Activated T-cell treated with anti-CD3 and anti-CD28 coated beads, Interleukin-2, amount 50 U/mL, for 72 hours (primary cell): ENCODE measurements at places on chromosomes 7 and 10. TPM values are rescaled to one million over a fixed set of nuclear protein-coding genes. Genes with fewer than 3 reads are reported as not detected.

FLNC gene
- 0.02 TPM for total RNA-seq

OPALIN gene
- total RNA-seq: not detected

TMEM130 gene
- 0.35 TPM for total RNA-seq

ADRB1 gene
- not detected for total RNA-seq

SFRP4 gene
- not detected for total RNA-seq

DNA sequence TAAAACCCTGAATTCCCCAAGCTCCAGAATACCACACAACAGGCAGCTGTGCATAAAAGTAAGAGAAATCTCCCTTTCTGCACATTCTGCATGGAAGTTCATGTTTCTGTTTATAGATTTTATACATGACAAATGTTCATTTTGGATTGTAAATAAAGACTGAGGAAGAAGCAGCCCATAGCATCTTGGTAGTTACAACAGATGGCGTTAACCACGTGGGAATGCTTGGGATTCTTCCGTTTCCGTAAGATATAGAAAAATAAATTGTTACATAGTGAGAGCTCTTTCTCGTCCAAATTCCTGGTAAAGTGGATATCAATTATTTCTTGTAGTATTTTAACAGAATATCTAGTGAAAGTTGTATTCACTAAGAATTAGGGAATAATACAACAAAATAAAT lies 1016.5 kb downstream of the GRM8 start:
- H3K27me3 ChIP-seq: no peaks in the 10 kb centered on the region
- no peak overlapping the region for H3K4me3 ChIP-seq
- no peak for DNase-seq
- no peak overlapping the region for H3K27ac ChIP-seq

GRCh38 chr10:120286280-120286679 lies 170.7 kb upstream of the PLPP4 start:
- H3K4me3 ChIP-seq: no peak overlapping the region
- no peaks in the 10 kb centered on the region for H3K36me3 ChIP-seq
- no peak overlapping the region for H3K27ac ChIP-seq
- H3K27me3 ChIP-seq: peaks cover 12% of the 10 kb centered on the region
- no peak for DNase-seq

DNA sequence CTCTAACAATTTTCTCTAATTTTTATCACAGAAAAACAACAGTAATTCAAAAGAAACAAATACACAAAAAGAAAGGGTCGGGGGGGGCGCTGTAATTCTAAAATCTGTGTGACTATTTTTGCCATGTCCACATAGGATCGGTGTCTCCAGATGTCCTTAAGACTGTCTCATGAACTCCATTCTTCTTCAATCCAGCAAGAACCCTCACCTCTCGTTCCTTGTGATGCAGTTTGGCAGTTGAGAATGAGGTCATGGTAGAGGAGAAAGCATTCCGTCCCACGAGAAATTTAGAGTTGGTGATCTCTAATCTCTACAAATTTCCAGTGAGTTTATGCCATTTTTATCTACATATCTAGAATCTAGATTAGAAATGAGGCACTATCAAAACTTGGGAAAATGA lies 394.7 kb downstream of the TFEC start:
- no peaks in the 10 kb centered on the region for H3K4me1 ChIP-seq
- no peak overlapping the region for H3K27ac ChIP-seq
- H3K36me3 ChIP-seq: no peaks in the 10 kb centered on the region
- DNase-seq: no peak

- no peak for DNase-seq
- no peak overlapping the region for H3K4me3 ChIP-seq
- H3K36me3 ChIP-seq: no peaks in the 10 kb centered on the region
- H3K27me3 ChIP-seq: no peaks in the 10 kb centered on the region
- H3K27ac ChIP-seq: no peak overlapping the region
Observed at GRCh38 chr7:144730224-144730623, 105.6 kb downstream of the TPK1 start.

DNA sequence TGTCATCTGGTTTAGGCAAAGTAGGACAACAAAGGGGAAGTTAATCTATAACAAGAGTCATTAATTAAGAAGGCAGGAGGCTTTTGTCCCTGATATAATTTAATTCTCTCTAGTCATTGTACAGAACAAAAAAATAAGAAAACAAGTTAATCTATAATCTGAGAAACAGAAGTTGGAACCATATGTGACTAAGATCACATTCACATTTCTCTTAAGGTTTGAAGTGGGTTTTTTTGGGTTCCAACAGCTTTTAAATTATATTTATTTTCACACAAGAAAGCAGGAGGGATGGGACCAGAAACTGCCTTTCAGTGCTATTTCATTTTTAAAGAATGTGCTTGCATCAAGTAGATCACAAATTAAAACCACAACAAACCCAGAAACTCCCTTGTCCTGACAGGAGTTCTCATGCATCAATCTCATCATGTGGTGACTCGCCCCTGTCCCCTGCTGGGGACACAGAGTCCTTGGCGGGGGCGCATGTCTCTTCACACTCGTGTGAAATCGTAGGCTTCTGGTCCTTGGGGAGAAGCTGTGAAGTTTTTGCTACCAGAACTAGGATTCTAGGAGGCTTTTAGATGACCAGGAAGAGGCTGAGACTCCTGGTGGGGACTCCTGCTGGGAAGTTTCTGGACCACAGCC lies 10.1 kb upstream of the OPN4 start:
- no peak overlapping the region for H3K4me3 ChIP-seq
- H3K4me1 ChIP-seq: peaks cover 13% of the 10 kb centered on the region
- H3K27me3 ChIP-seq: peaks cover 24% of the 10 kb centered on the region

GRCh38 chr10:103709341-103709920 lies 145.9 kb downstream of the SH3PXD2A start:
- H3K4me1 ChIP-seq: no peaks in the 10 kb centered on the region
- H3K36me3 ChIP-seq: no peaks in the 10 kb centered on the region
- H3K4me3 ChIP-seq: no peak overlapping the region

DNA sequence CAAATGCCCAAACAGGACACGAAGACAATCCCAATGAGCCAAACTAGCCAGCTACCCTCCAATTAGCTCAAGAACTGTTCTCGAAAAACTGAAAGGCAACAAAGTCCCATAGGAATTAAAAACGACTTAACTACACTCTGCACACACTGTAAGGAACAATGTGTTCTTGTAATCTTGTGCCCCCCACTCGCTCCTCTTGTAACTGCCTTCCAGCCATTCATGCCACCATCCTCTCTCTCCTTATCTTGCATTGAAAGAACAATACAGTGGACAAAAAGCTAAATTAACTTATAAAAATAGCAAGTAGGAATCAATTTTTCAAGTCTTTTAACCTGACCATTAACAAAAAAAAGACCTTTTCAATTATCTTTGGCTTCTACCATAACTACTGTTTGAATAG lies 2.9 kb downstream of the CYTH3 start:
- DNase-seq: no peak
- H3K27me3 ChIP-seq: peaks cover 69% of the 10 kb centered on the region
- no peaks in the 10 kb centered on the region for H3K36me3 ChIP-seq

GRCh38 chr7:148919859-148920258 lies 35.8 kb upstream of the EZH2 start:
- DNase-seq: no peak
- H3K4me1 ChIP-seq: peaks cover 58% of the 10 kb centered on the region
- no peak overlapping the region for H3K27ac ChIP-seq
- H3K4me3 ChIP-seq: peak overlapping the region; percentile 65
- no peaks in the 10 kb centered on the region for H3K27me3 ChIP-seq

- H3K36me3 ChIP-seq: peaks cover 3% of the 10 kb centered on the region
- no peak overlapping the region for H3K27ac ChIP-seq
- peak overlapping the region; percentile 28 for H3K4me3 ChIP-seq
- peak; percentile 10 for DNase-seq
- no peaks in the 10 kb centered on the region for H3K27me3 ChIP-seq
Observed at GRCh38 chr10:63515002-63515763, 6.0 kb upstream of the REEP3 start.

GRCh38 chr10:16787361-16787791 lies 29.8 kb downstream of the RSU1 start:
- peak overlapping the region; percentile 68 for H3K4me3 ChIP-seq
- H3K4me1 ChIP-seq: peaks cover 28% of the 10 kb centered on the region
- H3K36me3 ChIP-seq: peaks cover 8% of the 10 kb centered on the region
- DNase-seq: peak; percentile 69
- H3K27me3 ChIP-seq: no peaks in the 10 kb centered on the region

DNA sequence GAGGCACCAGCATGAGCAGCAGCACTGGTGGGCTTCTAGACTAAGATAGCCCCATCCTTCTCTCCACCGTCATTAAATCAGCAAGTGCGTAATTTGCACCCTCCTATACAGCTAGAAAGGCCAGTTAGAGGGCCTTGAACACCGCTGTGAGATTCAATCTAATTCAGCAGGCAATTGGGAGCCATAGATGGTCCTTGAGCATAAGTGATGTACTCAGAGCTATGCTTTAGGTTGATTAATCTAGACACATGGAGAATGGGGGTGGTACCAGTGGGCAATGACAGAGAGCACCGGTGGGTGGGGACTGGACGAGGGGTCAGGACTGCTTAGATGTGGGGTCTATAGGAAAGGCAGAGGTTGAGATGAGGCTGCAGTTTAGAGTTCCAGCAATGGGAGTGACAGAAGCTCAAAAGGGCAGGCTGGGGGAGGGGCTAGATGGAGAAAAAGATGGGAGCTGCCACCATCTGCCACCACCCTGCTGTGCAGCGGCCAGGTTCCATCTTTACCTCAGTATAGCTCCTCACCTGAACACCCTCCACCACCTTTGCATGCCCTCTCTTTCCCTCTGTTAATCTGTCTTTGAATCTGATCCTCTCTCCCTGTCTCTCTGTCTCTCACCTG lies 87.3 kb downstream of the C10orf105 start:
- H3K27ac ChIP-seq: no peak overlapping the region
- no peak overlapping the region for H3K4me3 ChIP-seq

- H3K4me1 ChIP-seq: no peaks in the 10 kb centered on the region
- H3K27me3 ChIP-seq: no peaks in the 10 kb centered on the region
- H3K36me3 ChIP-seq: peaks cover 2% of the 10 kb centered on the region
- no peak for DNase-seq
Observed at GRCh38 chr7:95220328-95220727, 104.0 kb downstream of the PON1 start.

DNA sequence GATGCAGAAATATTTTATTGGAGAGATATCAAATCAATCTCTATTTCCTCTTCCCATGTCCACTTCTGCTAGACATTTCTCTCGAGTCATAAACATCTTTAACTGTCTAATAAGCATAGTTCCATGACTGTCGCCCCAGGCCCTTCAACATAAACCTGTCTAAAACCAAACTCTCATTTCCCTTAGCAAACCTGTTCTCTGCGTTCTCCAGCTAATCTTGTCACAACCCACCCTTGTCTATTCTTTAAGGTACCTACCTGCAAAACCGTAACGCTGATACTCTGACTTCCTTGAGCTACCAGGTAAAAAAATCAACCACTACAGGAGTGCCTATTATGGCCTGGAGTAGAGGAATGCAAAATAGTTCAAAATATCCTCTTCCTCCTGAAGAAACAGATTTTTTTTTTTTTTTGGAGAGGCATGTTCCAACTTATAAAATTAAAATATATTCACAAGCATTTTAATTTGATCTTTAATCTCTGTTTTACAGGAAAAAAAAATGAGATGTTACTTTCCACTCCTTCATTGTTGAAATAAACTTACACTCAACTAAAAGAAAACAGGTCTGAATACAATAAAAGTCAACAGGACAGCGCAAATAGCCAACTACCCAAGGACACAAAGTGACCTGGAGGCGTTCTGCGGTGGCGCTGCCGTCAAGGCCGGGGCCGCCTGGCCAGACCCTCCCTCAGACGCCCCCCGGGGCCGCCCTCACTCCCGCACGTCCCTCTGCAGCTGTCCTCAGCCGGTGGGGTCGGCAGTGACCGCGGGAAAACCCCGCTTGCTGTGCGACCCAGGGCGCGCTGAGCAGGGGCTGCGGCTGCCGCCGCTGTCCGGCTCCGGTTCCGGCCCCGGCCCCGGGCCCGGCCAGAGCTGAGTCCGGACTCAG lies 765 bp downstream of the SLC25A40 start:
- peaks cover 23% of the 10 kb centered on the region for H3K36me3 ChIP-seq
- peak; percentile 5 for DNase-seq
- H3K4me1 ChIP-seq: peaks cover 57% of the 10 kb centered on the region
- H3K27ac ChIP-seq: peak overlapping the region; percentile 51

GRCh38 chr7:51228386-51228958 lies 88.1 kb downstream of the COBL start:
- H3K27ac ChIP-seq: no peak overlapping the region
- no peak overlapping the region for H3K4me3 ChIP-seq
- DNase-seq: no peak
- H3K27me3 ChIP-seq: peaks cover 9% of the 10 kb centered on the region
- H3K4me1 ChIP-seq: no peaks in the 10 kb centered on the region
- H3K36me3 ChIP-seq: no peaks in the 10 kb centered on the region

DNA sequence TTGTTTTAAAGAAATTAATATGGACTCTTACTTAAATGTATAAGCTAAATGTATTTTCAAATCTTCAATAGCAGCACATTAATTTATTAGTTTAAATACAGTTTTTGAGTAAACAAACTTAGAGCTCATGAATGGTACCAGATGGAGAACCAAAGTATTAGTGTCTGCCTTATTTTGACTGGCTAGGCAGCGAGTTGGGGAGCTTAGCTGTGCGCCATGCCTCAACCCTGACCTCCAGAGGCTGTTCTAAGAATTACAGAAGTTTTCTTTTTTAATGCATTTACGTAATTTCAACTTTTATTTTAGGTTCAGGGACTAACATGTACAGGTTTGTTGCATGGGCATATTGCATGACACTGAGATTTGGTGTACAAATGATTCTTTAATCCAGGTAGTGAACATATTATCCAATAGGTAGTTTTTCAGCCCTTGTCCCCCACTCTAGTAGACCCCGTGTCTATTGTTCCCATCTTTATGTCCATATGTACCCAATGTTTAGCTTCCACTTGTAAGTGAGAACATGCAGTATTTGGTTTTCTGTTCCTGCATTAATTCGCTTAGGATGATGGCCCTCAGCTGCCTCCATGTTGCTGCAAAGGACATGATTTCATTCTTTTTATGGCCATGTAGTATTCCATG lies 166.8 kb downstream of the IQUB start:
- DNase-seq: no peak
- no peak overlapping the region for H3K4me3 ChIP-seq
- H3K27me3 ChIP-seq: no peaks in the 10 kb centered on the region
- H3K36me3 ChIP-seq: no peaks in the 10 kb centered on the region
- H3K27ac ChIP-seq: no peak overlapping the region

GRCh38 chr7:16114071-16114470 lies 307.3 kb downstream of the CRPPA start:
- no peaks in the 10 kb centered on the region for H3K27me3 ChIP-seq
- peaks cover 2% of the 10 kb centered on the region for H3K36me3 ChIP-seq

DNA sequence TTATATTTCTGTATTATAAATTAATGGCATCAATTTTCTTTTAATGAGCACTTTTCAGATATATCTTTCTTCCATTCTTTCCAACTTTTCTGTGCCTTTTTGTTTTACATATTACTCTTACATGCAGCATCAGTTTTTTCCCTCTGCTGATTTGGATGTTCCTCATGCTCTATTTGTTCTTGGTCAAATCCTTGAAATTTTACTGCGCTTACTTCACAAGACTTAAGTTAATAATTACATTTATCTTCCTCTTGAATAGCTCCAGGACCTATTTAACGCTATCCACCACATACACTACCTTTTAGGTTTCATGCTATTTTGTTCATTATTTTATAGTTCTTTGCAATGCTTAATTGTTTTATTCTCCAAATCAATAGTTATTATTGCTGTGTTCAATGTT lies 97.6 kb upstream of the CTTNBP2 start:
- H3K27me3 ChIP-seq: no peaks in the 10 kb centered on the region
- H3K4me1 ChIP-seq: no peaks in the 10 kb centered on the region
- no peak overlapping the region for H3K4me3 ChIP-seq
- no peak for DNase-seq
